ENCODE measurements at places on chromosomes 2 and 18.

- no peak for DNase-seq
Measured at GRCh38 chr18:63000839-63001238, 285.5 kb downstream of the PHLPP1 start.

DNA sequence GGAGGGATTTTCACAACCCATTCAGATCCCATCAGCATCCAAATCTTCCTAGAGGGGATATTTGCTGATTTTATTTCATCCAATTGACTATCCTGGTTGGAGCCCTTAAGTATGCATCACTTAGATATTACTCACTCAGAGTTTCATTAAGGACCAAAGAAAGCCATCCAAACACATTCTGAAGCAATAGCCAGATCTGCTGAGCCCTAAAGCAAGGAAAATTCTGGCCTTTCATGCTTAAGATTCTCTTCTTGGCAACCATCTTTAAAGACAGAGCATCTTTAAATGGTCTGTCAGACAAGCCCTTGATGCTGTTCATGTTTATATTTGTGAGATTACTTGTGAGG is 40.9 kb upstream of the C1D start:
- DNase-seq: no peak

DNA sequence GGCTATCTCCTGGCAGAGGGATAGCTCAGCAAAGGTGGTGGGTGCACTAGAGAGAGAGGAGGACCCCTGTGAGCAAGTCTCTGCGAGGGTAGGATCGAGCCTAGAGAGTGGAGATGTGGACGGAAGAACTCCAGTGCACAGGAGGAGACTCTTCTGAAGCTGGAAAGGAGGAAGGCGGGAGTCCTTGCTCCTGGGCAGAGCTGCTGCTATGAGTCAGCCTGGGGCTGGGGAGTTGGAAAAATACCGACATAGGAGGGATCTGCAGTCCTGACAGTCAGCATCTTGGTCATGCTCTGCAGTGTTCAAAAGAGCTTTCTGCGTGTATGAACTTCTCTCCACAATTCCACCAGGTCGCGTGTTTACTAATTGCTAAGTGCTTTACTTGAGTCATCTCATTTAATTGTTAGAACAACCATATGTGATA is 233.8 kb downstream of the LDLRAD4 start:
- peak; percentile 80 for DNase-seq

DNA sequence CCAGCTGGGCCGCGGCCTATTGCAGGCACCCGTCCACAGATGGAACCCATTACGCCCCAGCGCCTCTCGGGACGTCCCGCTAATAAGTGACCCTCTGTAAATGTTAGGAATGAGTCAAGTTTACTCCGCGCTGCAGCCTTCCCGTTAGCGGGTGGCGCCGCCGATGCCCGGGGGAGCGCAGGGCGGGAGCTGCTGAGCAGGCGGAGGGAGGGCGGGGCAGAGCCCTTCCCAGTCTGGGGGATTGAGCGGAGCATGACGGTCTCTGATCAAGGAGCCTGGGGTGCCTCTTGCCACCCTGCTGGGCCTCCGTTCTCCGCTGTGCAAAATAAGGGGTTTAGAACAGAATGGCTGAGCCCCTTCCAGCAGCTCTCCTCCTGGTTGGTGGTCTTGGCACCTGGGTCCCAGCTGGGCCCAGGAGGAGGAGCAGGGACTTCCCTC is 10.5 kb downstream of the CROCC2 start:
- peak; percentile 91 for DNase-seq
